ENCODE measurements at places on chromosomes 11 and 22.

DNA sequence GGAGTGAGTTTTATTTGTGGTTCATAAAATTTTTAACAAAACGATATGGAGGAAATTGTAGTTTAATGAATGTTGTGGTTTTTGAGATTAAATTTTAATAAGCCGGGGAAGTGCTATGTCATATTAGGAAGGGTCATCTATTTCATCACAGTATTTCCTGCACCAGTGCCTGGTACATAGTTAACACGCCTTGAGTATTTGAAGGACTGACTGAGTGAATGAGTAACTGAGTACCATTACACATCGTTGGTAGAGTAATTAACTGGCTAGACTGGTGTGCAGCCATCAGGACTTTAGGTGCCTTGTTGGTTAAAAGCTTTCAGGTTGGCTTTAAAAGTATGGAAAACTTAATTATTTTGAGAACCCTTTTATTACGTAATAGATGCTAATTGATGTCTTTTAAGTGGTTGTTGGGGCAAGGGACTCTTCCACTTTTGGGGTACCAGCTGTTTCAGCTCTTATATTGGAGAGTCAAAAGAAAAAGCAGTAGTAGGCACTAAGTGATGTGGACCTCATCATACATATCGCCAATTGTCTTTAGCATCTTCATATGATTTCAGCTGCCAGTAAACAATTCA, 101.8 kb downstream of the DDX10 start:
- no peak for DNase-seq

DNA sequence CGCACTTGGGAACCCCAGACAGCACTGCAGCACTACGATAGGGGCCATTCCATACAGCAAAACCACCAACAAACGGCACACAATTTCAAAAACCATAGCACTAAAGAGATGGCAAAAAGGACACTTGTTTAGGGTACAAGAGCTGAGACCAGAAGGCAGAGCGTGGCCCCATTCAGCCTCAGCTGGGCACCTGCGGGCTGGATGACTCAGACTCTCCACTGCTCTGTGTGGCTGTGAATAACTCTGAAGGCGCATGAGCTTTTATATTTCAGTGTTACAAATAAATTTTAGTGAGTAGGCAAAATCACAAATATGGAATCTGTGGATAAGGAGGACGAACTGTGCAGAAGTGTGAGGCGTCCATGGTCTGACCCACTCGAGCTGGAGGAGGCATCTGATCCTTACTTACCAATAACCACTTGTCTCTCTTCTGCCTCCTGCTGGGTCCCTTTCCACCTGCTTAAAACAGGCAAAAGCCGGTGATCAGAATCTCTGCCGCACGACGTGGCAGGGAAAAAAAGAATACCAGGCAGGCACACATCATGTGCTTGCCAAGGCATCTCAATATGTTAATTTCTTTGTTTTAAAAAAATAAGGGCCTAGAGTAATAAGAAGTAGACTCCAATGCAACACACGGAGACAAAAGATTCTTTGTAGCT, 325.7 kb downstream of the SHANK2 start:
- DNase-seq = no peak

DNA sequence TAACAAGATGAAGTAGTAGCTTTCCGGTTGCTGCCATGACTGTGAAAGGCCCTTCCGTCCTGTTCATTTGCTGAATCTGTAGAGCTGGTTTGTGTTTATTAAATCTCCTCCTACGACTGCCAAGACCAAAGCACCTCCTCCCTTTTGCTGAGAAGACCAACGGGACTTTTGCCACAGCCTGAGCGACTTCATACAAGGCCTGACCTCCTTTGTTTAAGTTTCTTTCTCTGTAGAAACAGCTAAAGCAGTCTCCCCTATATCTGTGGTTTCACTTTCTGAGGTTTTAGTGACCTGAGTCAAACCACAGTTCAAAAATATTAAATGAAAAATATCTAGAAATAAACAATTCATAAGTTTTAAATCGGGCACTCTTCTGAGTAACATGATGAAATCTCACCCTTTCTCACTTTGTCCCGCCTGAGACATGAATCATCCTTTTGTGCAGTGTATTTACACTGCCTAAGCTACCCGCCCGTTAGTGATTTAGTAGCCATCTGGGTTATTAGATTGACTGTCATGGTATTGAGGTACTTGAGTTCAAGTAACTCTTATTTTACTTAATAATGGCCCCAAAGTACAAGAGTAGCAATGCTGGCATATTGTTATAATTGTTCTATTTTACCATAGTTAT, 119.1 kb upstream of the LRRC4C start:
- no peak for DNase-seq

GRCh38 chr11:69355346-69355940, 61.5 kb downstream of the MYEOV start:
- DNase-seq = no peak

DNA sequence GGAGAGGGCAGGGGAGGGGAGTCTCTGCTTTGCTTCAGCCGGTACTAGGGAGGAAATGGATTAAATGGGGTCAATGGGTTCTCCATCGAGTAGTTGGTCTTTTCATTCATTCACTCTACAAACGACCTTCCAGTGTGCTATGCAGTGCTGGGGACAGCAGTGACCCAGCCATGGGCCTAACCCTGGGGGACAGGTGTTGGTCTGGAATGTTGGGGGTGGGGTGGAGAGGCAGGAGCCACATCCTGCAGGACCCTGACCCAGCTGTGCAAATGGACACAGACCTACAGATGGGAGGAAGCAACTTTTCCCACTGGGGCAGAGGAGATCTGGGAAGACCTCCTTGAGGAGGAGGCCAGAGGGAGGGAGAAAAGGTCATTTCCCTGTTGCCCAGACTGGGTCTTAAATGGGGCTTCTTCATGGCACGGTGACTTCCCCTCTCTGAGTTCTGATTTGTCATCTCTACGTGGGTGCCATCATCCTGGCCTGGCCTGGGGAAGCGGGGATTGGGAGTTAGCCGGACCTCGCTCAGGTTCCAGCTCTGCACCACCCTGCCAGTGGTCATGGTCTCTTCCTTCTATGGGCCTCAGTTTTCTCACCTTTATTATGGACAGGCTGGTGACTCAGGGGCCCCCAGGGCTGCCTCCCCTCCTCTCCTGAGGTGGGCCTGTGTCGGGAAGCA, 2.0 kb downstream of the CYTH4 start:
- no peak for DNase-seq

DNA sequence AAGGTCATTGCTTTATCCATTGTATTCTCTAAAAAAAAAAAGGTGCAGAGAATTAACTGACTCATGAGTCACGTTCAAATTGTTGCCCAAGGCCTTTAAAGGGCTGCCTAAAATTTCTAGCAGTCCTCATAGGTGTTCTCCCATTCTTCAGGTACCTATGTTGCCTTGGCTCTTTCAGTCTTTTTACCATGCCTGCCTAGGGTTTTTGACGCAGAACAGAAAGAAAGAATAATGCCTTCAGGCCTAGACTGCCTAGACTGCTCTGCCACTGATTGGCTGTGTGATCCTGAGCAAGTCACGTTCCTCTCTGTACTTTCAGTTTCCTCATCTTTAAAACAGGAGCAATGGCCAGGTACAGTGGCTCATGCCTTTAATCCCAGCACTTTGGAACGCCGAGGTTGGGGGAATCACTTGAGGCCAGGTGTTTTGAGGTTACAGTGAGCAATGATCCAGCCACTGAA, 21.5 kb downstream of the CTSC start:
- DNase-seq = no peak

DNA sequence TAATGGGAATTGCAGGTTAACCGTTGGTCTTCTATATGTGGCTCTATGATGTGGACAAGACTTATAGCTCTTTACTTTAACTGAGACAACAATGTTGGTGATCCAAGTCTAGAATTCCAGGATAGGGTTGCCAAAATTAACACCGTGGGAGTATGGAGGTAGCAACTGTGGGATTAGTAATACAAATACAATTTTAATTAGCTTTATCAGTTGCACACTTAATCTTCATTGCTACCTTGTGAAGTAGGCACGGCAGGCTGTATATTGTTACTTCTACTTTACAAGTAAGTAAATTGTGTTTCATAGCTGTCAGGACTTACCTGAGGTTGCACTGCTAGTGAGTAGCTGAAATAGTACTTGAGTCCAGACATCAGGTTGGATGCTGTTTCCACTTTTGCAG, 21.0 kb downstream of the MTMR3 start:
- DNase-seq = no peak

DNA sequence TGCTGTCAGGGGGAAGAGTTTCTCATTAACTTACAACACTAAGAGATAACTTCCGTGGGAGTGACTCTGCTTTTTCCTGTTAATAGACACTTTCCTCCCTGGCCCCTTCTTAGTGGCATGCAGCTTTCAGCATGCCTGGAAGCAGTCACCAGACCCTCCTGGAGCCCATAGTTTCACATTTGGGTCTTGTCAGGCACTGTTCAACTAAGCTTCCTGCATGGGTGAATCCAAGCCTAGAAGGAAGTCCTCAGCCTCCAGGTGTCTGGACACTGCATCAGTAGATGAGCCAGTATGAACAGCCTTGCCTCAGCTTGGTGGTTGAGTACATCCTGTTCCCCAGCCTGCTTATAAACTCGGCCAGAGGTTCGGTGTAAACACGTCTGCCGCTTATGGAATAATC, 68.1 kb downstream of the PPP6R3 start:
- DNase-seq = no peak

- no peak for DNase-seq
Measured at GRCh38 chr11:95734009-95734572, 55.5 kb downstream of the FAM76B start.

DNA sequence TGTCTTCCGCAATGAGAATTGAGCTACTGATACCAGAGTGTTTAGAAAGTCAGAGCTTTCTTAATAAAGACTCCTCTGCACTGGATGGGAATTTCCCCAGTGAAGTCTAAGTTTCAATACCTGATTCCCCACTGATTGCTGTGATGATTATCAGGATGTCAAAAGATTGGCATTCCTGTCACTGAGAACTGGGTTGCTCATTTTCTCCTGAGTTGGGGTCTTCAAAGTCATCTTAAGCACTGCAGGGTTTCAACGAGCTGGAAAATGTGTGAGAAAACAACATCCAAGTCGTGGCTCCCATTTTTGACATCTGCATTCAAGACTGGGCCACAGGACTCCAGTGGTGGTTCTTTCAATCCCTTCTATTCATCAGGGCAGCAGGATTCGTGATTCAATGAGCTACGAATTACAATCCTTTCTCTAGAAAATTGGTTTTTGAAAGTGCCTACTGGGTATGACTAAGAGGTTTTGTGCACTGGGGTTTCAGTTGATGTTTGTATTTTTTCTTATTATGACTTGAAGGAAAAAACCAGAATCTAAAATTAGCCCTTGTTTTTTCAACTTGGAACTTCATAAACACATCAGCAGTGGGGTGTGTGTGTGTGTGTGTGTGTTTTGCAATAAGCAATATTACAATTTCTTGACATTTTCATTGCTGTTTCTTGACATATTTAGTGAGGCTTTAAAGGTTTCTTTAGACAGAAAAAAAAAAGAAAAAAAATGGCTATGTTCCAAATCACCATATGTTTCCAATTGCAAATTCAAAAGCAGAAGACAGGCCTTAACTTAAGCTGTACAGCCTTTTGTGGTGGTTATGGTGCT, 233.0 kb downstream of the FAM76B start:
- no peak for DNase-seq

DNA sequence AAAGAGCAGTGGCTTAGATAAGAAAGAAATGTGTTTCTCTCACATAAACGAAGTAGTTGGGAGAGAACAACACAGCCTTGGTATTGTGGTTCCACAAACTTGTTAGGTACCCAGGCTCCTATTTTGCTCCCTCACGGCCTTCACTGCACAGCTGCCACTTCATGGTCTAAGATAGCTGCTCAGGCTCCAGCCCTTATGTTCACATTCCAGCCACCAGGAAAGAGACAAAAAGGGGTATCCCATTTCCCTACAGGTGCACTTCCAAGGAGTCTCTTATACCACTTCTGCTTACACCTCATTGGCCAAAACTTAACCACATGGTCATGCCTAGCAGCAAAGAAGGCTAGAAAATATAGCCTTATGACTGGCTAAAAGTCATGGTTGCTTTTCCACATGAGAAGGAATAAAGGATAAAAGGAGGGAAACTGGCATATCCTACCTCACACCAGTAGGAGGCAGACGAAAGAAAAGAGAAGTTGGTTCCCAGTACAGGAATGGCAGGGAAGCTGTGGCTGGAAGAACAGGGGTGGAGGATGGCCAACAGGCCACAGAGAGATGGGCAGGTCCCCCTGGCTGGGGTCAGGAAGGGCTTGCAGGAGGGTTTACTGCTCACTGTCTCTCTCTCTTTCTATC, 5.4 kb upstream of the HDHD5 start:
- DNase-seq = no peak

DNA sequence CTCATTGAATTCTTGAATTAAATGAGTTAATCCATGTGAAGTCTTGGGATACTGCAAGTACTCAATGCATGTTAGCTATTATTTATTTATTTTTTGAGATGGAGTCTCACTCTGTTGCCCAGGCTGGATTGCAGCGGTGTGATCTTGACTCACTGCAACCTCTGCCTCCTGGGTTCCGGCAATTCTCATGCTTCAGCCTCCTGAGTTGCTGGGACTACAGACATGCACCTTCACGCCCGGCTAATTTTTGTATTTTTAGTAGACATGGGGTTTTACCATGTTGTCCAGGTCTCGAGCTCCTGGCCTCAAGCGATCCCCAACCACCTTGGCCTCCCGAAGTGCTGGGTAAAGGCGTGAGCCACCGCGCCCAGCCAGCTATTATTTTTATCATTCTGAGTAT, 9.4 kb downstream of the MMP7 start:
- DNase-seq = no peak

GRCh38 chr11:113201054-113201818, 113.1 kb upstream of the TTC12 start:
- no peak for DNase-seq

DNA sequence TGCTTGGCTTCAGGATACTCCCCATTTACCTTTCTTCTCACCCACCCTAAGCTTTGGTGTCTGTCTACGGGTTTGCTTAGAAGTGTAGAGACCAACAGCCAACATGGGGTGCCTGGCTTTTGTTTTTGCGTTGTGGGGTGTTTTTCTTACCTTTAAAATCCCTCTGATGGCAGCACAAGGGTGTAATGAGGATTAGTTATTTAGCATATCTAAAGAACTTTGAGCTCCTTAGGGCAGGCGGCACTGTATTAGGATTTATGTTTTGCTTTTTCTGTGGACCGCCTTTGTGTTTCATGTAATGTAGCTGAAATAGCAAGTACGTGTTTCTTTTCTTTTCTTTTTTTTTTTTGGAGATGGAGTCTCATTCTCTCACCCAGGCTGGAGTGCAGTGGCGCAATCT, 8.9 kb downstream of the AP2A2 start:
- no peak for DNase-seq

DNA sequence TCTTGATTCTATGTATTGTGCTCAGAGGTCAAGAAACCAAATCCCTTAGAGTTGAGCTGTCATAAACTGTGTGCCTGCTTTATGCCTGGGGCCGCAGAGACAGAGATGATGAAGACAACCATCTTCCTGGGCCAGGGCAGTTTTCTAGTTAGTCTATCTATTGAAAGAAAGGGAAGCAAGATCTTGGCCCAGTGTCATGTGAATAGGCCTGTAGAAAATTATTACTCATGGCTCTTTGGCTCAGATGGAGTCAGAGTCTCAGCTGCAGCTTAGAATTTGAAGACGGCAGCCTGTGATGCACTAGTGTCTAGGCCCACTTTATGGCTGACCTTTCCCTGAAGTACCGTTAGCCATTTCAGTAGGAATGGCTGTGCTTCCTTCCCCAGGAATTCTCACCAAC, 112.0 kb downstream of the DBX1 start:
- DNase-seq = no peak

- DNase-seq = no peak
Measured at GRCh38 chr22:41557401-41558240, 3.2 kb upstream of the CSDC2 start.
